Stimulated activated CD4-positive, alpha-beta T cell treated with anti-CD3 and anti-CD28 coated beads, Interleukin-15, amount 100 ng/mL, for 48 hours (primary cell): ENCODE measurements at places on chromosomes 12 and 14.

DNA sequence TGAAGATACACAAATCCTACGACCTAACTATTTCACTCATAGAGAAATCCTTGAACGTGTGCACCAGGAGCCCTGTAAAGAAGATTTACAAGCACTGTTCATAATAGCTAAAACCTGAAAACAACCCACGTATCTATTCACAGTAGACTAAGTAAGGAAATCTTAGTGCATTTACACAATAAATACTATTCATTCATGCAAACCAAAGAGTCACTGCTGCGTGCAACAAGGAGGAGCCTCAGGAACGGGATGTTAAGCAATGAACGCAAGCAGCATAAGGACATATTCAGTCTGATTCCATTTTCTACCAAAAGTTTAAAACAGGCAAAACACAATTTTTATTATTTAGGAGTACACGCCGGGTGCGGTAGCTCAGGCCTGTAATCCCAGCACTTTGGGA lies 176.6 kb downstream of the TTC7B start:
- no peak for DNase-seq

- DNase-seq = no peak
Measured at GRCh38 chr12:12520273-12520672, 42.4 kb downstream of the DUSP16 start.

- no peak for DNase-seq
Measured at GRCh38 chr14:69038455-69039287, 59.6 kb upstream of the ACTN1 start.

GRCh38 chr14:39784461-39784860 lies 352.2 kb upstream of the FBXO33 start:
- no peak for DNase-seq

- DNase-seq = no peak
Measured at GRCh38 chr14:68976160-68977067, 2.7 kb downstream of the ACTN1 start.
